ENCODE measurements at places on chromosomes 1 and 21.

- DNase-seq = no peak
Observed at GRCh38 chr1:227120826-227121225, 180.7 kb downstream of the COQ8A start.

DNA sequence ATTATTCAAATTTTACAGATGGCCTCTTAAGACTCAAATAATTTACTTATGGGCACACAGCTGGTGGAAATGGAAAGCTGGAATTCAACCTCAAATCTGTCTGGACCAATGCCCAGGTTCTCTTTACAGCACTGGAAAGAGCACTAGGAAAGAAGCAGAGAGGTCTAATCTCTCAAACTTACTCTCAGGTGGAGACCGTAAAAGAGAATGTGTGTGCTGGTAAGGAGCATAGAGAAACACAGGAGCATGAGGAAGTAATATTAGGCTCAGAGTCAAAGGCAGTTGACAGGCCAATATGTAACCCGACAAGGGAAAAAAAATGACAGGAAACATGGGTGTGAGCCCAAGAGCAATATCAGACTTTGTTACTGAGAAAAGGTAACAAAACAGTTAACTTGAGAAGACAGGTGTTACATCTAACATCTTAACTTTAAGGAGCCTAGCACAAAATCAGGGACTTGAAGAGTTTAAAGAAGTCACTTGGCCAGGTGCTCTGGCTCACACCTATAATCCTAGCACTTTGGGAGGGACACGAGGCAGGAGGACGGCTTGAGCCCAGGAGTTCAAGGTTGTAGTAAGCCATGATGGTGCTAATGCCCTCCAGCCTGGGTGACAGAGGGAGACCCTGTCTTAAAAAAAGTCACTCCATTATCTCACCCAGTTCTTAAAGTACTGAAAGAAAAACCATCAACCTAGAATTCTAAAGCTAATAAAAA is 20.7 kb downstream of the PPP1R15B start:
- no peak for DNase-seq

DNA sequence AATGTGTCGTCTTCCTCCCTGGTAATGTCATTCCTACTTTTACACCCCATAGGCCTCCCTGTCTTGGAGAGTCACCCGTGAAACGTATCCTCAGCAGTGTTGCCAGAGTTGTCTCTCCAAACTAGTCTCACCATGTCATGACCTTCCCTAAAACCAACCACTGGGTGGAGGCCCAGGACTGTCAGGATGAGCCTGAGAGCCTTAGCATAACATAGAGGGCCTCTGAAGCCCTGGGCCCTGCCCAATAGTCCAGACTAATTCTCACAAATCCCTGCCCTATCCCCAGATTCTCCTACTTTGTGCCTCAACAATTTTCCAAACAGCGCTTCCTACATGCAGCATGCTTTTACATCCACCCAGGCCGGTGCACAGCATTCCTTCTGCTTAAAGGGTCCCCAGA is 29.3 kb upstream of the HSD3B1 start:
- DNase-seq = no peak

DNA sequence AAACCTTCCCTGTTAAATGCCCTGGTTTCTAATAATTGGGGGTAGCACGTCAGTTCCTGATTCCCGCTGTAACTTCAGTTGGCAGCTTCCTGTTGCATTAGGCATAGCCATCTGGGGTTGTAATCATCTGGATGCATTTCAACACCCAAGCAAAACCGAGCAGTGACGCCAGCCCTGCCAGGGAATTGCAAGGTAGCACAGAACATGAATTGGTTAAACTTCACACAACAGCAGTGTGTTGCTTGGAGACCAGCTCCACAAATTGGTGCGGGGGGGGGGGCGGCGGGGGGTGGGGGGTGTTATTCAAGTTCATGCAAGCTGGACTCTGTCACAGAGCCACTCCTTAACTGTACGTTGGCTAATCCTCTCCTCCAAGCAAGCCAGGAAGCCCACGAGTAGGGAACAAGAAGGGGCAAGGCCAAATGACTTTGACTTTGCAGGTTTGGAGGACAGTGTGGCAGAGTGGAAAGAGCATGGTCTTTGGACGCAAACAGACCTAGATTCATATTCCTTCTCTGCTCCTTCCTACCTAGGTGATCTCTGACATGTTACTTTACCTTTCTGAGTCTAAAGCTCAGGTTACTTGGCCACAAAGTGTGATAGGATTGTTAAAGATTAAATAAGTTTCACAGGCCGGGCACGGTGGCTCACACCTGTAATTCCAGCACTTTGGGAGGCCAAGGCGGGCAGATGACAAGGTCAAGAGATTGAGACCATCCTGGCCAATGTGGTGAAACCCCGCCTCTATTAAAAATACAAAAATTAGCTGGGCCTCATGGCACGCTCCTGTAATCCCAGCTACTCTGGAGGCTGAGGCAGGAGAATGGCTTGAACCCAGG is 4.7 kb downstream of the LAX1 start:
- DNase-seq = no peak

GRCh38 chr1:86082183-86082582 is 74.4 kb downstream of the COL24A1 start:
- DNase-seq = no peak

- DNase-seq = no peak
Observed at GRCh38 chr1:78424720-78425119, 66.1 kb upstream of the PTGFR start.

DNA sequence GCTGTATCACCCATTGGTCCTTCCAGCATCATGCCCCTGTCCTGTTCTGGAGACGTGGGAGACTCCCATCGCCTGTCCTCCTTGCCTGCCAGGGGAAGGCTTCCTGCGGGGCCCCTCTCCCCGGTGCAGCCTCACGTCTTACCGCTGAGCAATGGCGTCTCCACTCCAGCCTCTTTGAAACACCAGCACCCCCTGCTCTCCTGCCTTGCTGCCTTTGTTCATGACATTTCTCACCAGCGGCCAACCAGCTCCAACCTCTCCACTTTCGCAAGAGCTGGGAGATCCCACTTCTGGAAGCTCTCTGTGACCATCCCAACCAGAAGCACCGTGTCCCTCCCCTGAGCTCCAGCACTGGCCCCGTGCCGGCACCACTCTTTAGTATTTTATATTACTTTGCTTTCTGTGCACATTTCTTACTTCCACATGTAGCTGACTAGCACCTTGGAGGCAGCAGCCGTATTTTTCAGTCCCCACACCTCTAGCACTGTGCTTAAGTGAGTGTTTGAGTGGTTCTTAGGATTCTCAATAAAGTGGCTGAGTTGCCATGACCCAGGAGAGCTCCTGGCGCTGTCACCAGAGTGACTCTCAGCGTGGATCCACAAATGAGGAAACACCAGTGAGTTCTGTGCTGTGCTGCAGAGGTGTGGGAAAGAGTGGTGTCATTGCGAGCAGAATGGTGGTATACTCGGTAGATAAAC is 83.5 kb downstream of the ATP5PO start:
- no peak for DNase-seq

DNA sequence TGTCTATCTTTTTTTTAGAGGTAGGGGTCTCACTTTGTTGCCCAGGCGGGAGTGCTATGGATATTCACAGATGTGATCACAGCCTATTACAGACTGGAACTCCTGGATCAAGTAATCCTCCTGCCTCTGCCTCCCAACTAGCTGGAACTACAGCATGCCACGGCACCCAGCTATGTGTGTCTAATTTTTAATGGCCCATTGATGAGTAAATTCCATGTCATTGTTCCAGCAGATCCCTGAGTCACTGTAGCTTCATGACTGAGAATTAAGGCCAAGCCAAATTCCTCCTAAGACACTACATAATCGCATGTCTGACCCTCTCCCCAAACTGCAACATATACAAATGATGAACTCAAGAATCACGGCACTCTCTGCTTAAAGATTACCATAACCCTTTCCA is 84.2 kb upstream of the RGS2 start:
- DNase-seq = no peak

DNA sequence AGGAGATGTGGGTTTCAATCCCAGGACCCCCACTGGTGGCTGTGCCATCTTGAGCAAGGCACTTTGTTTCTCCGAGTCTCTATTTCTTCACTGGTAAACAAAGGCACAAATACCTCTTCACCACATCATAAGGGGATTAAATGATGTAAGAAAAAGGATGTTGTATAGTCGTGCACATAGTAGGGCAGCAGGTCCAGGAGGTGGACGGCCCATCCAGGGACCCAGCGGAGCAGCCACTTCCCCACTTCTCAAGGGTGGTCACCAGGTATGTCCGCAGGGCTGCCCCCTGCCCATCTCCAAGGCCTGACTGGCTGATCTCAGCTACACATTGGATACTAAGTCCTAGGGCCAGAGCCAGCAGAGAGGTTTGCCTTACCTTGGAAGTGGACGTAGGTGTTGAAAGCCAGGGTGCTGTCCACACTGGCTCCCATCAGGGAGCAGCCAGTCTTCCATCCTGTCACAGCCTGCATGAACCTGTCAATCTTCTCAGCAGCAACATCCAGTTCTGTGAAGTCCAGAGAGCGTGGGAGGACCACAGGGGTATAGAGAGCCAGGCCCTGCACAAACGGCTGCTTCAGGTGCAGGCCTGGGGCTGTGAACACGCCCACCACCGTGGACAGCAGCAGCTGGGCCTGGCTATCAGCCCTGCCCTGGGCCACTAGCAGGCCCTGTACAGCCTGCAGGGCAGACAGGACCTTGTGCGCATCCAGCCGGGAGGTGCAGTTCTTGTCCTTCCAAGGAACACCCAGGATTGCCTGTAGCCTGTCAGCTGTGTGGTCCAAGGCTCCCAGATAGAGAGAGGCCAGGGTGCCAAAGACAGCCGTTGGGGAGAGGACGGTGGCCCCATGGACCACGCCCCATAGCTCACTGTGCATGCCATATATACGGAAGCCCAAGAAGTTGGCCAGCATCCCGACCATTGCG is 4.0 kb downstream of the AGT start:
- no peak for DNase-seq

DNA sequence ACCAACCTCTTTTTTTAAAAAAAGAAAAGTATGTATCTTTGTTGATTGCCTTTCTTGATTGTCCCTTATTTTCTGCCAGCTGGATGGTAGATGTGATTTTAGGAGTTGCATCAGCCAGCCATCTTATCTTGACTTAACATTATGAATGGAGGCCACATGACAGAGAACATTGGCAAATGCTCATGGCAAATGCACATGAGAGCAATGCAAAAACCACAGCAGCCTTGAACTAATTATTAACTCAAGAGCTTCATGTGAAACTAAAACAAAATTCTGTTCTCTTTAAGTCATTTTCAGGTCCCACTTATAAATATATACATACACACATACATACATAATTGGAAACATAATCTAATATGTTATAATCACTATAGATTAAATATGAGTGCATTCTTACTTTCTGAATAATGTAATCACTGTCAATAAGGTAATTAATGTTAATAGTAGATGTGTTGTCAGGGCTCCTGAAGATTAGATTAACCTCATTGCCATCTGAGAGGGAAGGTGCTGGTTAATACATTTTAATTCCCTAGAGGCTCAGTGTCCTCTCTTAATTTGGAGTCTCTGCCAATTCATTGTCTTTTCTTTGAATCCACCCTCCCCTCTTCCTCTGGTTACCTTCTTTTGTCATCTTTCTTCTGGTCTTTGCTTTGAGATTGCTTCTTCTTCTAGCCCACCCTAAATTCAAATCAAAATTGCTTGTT is 962.2 kb downstream of the ADGRL2 start:
- no peak for DNase-seq

- no peak for DNase-seq
Observed at GRCh38 chr1:38208716-38209632, 162.4 kb upstream of the POU3F1 start.

DNA sequence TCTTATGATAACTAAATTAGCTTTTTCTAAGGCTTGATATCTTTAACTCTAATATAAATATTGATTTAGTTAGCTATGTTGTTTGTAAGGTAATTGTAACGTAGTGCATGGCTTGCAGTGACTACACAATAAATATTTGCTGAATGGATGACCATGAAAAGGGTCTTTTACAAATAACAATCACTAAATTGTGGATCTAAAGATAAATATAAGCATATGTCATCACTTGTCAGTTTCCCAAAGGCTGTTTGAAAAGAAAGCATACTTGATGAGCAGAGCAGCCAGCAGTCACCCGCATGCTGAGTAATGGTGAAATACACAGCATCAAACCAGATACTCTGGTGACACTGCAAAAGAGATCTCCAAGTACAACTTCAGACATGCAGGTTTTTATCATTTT is 92.5 kb upstream of the FMN2 start:
- DNase-seq = no peak

DNA sequence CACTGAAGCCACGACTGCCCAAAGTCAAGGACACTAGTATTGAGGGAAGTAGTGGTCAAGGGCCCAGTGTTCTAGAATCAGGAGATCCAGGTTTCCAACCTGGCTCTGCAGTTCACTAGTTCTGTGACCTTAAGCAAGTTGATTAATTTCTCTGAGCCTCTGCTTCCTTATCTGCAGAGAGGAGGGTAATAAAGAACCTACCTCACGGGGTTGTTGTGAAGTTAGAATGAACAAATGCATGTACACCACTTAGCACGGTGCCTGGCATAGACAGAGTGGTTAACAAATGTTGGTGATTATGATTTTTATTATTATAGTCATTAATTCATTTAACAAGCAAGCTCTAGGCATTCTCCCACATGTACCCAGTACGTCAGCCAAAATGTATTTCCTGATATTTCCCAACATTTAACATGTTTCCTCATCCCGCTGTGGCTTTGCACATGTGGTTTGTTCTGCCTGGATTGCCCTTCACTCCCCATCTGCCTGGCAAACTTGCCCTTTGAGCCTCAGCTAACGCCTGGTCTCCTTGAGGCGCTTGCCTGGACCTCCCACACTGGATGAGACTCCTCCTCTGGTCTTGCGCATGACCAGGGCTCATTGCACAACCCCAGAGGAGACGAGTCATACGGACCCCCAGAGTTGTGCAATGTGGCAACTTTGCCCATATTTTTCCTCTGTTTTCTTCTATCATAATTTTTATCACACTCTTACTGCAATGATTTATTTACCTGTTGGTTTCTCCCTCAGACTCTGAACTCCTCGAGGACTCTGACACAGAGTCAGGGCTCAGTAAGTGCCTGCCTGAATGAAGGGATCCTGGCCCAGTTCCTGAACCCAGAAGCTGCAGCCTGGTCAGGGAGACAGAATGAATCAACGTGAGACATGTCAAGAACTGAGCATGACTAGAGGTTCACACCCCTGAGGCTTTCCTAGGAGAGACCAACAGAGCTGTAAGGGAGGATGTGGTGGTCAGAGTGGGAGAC is 20.7 kb upstream of the MFSD2A start:
- no peak for DNase-seq

GRCh38 chr1:116289193-116289592 is 83.9 kb upstream of the ATP1A1 start:
- DNase-seq = no peak

DNA sequence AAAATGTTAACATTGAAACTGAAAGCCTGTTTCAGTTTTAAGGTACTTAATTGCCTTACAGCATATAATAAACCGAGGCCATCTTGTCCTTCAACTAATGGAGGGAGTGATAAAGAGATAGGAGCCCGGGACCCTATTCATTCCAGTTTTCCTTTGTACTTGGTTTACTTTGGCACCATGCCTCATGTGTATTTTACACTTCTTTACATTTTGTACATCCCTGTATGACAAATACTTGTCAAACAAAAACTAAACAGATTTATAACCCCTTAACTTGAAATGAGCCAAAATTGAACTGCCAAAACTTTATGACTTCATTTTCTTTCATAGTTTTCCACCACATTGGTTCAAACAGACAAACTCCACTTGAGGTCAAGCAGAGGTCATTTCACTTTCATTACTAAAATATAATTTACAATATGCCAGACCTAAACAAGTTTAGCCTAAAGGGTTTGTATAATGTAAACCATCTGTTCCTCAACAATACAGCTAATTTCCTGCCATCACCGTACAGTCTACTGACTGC is 30.9 kb upstream of the UBE2U start:
- no peak for DNase-seq
